ENCODE measurements at places on chromosomes 16 and 17. TPM values are rescaled to one million over a fixed set of nuclear protein-coding genes. Genes with fewer than 3 reads are reported as not detected.

DNA sequence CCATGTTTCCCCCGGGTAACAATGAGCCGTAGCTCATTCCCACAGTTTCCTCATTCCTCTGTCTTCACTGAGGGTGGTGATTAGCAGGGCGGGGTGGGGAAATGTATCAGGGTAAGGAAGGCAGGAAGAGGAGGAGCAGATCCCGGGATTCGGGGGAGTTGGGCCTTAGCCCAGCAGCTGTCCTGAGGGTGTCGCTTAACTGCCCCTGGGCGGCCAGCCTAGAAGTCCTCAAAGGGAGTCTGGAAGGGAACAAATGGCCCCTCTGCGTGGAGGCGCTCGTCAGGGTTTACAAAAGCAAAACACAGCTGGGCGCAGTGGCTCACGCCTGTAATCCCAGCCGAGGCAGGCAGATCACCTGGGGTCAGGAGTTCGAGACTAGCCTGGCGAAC, 14.3 kb downstream of the MLYCD start:
- DNase-seq, result no peak

DNA sequence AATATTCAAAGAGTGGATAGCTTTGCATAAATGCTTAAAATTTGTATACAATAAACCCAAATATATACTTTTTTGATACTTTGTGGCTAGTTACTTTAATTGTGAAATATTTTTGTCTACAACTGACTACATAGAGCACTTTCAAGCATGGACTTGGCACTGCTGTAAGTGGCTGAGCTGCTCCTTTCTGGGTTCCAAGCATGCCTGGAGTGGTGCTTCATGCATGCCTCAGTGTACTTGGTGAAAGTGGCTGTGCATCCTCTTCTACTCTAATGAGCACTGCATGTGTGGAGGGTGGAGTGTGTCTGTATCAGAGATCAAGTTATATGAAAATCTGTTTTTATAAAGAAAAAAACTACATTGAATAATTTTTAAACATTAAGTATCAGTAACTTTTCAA, 94.1 kb downstream of the OMG start:
- no peak for DNase-seq

GRCh38 chr16:77434530-77435271, at the start of gene ADAMTS18:
Gene ADAMTS18 (minus strand): TSS chr16:77435034. CDS start chr16:77434695, 339 bp downstream.
- DNase-seq, result no peak

- no peak for DNase-seq
These were observed 11.2 kb downstream of the SLC47A2 start for GRCh38 chr17:19705201-19705600.

DNA sequence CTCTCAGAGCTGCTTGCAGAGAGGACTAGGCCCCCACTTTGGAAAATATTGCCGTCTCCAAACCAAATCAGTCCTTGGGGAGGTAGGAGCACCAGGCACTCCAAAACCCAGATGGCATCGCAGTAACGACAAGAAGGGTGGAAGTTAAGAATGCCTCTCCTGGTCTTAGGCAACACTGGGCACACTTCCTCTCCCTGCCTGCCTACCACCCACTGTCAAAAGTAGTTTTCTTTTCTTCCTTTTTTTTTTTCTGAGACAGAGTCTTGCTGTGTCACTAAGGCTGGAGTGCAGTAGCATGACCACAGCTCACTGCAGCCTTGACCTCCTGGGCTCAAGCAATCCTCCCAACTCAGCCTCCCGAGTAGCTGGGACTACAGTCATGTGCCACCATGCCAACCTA, 47.2 kb downstream of the SRL start:
- no peak for DNase-seq

- no peak for DNase-seq
These were observed 18.3 kb downstream of the MEAK7 start for GRCh38 chr16:84486126-84486525.

GRCh38 chr16:2160915-2161551, 5.5 kb downstream of the TRAF7 start:
- no peak for DNase-seq

DNA sequence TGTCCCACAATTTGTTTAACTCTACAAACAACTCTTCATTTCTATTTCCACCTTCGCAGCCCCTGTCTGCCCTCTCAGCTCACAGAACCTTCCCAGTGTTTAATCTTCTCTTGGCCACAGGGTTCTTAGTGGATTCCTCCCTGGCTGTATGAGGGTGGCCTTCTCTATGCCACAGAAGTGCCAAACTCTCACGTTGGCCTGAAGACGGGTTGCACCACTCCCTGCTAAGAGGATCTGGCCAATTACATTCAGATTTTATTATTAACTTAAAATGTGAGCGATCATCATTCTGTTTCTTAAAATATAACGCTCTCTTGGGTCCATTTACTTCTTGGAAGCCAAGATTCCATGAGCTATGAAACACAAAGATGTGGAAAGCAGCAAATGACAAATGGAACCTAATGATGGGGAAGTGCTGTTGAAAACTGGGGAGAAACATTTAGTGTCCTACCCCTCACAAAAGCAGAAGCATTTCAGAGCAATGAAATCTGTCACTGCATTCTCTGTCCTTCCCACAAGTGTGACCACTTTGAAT, 91.3 kb upstream of the NOG start:
- no peak for DNase-seq

DNA sequence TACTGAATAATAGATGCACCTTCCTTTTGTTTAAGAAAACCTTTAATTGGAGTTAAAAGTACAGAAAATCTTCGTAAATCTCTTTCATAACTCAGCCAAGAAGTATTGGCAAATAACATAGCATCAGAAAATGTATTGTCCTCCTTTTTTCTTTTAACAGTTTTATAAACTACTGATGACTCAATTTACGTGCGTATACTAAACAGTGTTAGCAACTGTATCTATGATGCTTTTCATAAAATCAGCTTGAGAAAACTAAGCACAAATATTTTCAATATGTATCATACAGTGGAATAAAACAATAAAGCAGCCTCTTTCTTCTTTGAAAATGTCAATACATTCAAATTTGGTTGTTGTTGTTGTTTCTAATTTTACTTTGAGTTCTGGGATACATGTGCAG, 88.6 kb downstream of the STXBP4 start:
- no peak for DNase-seq

- DNase-seq, result peak; percentile 71
These were observed 68.2 kb downstream of the MYO18A start for GRCh38 chr17:29111816-29112499.

DNA sequence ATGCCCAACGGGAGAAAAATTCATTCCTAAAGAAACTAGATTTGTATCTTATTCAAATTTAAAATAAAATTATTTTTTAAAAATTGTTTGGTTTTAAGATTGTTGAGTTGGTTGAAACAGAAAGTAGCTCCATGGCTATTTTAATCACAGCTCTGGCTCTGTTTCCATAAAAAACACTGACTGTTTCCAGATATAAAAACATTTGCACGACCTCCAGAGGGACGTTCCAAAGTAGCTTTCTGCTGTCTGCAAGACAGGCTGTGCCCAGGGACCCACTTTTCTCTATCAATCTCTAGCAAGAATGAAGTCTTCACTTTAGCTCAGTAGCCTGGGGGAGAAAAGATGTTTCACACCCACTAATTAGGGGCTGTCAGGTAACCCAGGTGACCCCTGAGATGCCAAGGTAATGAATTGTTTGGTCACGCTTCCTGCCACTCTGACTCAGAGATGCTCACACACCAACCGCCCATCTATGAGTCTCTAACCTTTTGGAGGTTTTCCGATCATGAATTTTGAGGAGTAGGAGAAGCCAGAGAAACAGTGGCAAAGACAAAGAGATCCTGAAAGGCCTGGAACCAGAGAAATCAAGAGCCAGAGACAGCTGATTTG, 220.1 kb upstream of the SOX9 start:
- DNase-seq, result no peak

- DNase-seq, result no peak
These were observed 45.7 kb upstream of the CSNK2A2 start for GRCh38 chr16:58243528-58244004.

- DNase-seq, result no peak
These were observed 157.9 kb downstream of the PITPNC1 start for GRCh38 chr17:67534941-67535340.

DNA sequence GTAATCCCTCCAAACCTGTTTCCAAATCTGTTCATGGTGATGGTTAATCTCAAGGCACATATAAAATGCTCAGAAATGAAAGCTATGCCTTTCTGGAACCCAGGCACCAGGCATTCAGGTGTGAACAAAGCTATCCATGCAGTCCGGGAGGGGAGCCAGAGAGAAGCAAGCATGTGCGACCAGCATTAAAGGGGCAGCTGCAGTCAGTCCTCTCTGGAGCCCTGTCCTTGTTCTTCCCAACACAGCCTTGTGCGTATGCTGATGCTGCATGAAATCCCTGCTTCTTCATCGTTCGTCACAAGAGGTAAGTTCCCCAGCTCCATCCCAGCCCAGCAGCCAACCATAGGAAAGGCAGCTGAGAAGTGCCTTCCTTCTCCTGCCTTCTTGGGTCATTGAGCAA, 148.7 kb downstream of the GRIN2A start:
- DNase-seq, result no peak

DNA sequence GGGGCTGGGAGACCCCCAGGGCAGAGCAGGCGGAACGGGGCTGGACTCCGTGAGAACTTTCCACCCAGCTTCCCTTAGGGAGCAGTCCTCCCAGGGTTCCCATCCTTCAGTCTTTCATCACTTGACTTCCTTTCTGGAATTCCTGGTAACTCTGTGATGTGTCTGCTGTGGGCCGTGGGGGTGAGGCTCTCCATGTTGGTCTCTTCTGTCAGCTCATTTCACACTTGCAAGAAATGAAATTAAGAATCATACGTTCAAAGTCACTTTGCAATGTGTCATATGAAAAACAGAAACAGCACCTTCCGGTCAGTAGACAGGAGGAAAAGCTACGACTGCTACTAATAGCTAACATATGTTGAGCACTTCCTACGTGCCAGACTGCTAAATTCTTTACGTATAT, 5.4 kb upstream of the BBS2 start:
- DNase-seq, result no peak

DNA sequence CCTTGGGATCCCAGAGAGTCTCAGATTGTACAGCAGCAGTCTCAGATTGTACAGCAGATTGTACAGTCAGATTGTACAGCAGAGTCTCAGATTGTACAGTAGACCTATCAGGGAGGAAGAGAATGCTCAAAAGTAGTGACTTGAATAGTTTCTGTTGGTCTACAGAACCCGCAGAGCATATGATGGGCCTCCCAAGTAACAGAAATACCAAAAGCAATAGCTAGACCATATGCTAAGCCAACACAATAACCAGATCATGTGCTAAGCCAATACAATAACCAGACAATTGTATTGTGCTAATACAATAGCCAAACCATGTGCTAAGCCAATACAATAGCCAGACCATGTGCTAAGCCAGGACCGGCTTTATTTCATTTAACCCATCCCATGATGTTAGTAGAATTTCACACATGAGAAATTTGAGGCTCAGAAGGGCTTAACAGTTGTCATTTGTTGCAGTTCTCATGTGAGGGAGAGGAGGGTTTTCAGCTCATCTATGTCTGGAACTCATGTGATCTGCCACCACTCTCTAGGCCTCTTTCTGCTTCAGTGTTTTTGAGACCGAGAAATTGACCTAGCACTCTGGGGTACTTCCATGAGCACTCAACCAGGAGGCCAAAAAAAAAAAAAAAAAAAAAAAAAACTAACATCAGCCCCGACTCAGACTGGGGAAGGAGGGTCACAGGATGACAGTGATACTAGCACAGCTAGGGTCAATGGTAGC, 144.0 kb downstream of the SOX9 start:
- DNase-seq, result no peak

DNA sequence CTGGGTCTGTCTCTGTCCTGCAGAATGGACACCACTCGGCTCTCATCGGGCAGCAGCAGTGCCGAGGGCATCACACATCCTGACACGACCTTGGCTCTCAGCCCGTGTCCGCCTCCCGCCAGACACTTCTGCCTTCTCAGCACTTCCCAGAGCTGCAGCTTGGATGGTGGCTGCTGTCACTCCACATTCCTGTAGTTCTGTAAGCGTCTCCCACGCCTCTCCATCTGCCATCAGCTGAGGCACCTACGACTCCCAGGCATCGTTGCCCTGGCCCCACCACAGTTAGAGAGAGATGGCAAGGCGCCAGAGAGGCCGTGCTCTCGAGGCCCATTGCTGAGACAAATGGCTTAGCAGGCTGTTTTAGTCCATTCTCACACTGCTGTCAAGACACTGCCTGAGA, 195.9 kb upstream of the CHMP6 start:
- DNase-seq, result no peak

GRCh38 chr17:67753026-67753425, 35.3 kb downstream of the NOL11 start:
- DNase-seq, result no peak

DNA sequence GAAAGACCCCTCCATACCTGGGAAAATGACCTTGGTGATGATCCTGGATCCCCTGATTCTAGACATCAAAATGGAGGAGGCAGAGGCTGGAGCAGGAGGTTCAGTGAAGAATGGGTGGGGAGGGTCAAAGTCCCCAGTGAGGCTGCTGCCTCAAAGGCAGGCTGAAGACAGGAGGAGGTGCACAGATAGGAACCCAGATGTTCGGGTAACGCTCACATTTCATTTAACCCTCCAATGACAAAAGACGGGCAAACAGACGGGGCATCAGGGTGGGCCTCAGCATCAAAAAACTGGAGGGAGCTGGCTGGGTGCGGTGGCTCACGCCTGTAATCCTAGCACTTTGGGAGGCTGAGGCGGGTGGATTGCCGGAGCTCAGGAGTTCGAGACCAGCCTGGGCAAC, at the start of gene ANKRD40CL:
Gene ANKRD40CL, minus strand, starts transcription at position 73 of the 400 bp plus-strand sequence. CDS start 605 bp downstream, outside the sequence.
- DNase-seq, result peak; percentile 4

DNA sequence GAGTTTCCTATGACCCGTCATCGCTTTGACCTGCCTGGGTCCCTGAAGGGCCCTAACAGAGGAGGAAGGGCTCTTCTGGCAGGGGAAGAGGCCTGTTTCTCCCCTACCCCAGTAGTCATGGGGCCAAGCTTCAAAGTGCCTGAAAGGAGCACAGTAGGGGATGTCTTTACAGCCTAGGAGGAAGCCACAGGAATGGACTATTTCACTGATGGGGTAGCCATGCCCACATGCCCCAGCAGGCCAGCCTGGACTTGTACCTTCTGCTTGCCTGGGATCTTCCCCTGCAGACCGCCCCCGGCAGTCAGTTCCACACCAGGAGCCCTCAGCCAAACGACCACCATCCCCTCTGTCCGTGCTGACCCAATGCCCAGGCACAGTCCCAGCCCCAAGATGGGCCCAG, 41.8 kb upstream of the PEMT start:
- no peak for DNase-seq

DNA sequence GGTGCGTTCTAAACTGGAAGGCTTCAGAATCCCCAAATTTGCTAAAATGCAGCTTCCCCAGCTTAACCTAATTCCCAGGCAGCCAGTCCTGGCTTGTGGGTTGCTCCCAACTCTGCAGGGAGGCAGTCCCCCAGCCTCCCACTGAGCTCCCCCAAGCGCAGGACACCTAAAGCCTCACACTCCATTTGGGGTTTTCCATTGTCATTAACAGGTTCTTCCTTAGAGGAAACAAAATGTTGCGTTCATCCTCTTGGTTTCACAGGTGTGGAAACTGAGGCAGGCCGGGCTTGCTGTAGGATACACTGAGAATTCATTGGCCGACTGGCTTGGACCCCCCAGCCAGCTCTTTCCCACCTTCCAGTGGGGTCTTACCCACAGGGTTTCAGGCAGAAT, 2.3 kb upstream of the TAC4 start:
- DNase-seq, result no peak

- DNase-seq, result no peak
These were observed 42.2 kb upstream of the HAPSTR1 start for GRCh38 chr16:9049241-9049640.

ABI3 gene
- 46.3 TPM for total RNA-seq

ABAT gene
- total RNA-seq, result 5.5 TPM

ZNF205 gene
- total RNA-seq, result not detected

LRRC37A gene
- total RNA-seq, result 5.7 TPM

GGT6 gene
- total RNA-seq, result not detected
